ENCODE measurements at places on chromosomes 4 and X.
A peak's percentile ranks its signal among the peaks of the same experiment; 100 is the strongest.

- DNase-seq: peak; percentile 52
Observed at GRCh38 chr4:40321574-40322275, 13.4 kb upstream of the CHRNA9 start.

DNA sequence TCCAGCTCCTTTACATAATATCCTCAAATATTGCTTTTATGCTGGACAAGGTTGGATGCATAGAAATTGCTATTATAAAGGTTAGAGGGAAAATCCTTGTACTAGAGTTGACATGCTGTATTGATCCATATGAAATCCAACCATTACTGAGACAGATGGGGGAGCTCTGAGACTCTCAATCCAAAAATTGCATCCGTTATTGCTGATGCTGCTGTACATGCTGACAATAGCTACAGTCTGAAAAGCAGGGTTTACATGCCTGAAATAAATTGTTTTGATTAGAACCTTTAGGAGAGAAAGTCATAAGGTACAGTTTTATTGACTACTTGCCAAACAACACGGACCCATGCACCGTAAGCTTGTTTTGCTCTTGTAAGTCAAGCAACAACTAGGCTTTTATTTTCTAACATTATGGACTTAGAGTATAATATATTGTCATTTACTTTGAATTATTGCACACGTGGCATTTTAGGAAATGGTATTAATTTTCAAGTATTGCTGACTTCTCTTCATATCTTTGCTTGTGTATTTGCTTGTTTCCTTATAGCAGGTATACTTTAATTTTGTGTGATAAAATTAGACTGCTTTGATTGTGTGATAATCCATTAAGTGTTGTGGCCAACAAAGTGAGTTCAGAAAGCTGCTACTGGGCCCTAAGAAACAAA, 1365.2 kb downstream of the STIM2 start:
- DNase-seq: peak; percentile 5

DNA sequence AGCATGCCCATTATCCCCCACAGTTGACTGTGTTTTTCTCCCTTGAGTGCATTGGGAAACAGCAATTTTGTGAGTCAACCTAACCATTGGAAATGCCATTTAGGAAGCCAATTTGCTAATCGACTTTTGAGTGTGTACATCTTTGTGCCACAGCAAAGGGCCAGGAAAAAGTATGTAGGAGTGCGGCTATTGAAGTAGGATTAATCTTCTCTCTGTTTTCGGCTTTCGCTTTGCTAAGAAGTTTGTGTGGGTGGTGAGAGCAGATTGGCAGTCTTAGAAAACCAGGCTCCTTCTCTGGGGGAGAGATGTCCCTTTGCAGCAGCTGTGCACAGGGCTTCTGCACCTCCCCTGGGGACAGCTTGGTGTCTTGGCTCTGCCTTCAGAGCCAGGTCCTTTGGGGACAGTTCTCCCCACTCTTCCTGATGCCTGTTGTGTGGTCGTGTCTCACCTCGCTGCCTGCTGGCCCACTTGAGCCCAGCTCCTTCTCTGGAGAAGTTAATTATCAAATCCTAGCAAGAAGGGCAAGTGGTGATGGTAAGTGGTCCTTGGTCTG, 74.5 kb downstream of the GEMIN8 start:
- DNase-seq: no peak

DNA sequence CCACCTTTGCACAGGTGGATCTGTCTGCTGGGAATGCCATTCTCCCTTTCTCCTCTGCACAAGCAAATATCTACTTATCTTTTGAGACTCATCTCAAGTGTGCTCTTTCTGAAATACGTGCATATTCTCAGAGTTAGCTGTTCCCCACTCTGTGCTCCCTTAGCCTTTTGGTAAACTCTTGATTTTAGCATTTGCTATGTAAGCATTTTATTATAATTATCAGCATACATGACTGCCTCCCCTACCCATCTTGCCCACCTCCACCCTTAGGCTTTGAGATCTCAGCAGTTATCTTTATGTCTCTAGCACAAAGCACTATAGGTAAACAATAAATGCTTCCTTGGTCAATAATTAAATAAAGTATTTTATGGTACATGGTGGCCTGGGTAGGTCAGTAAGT, 11.5 kb downstream of the DRP2 start:
- DNase-seq: no peak

GRCh38 chr4:20646287-20646686, 54.0 kb upstream of the PACRGL start:
- DNase-seq: no peak

DNA sequence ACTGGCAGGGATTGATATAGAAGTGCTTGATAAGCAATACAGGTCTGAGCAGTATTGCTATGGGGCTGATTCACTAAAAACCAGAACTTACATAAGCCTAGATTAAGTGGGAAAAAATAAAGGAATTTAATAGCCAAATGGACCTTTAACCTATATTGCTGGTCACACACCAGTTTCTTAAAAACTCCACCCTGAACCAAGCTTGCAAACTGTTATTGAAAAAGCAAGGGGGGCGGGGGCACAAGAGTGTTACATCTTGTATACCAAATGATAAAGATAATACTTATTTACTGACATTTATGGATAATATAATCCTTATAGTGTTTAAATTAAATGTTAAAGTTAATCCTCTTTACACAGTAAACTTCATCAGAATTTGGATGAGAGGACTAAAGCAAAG, 40.3 kb upstream of the PITX2 start:
- no peak for DNase-seq

DNA sequence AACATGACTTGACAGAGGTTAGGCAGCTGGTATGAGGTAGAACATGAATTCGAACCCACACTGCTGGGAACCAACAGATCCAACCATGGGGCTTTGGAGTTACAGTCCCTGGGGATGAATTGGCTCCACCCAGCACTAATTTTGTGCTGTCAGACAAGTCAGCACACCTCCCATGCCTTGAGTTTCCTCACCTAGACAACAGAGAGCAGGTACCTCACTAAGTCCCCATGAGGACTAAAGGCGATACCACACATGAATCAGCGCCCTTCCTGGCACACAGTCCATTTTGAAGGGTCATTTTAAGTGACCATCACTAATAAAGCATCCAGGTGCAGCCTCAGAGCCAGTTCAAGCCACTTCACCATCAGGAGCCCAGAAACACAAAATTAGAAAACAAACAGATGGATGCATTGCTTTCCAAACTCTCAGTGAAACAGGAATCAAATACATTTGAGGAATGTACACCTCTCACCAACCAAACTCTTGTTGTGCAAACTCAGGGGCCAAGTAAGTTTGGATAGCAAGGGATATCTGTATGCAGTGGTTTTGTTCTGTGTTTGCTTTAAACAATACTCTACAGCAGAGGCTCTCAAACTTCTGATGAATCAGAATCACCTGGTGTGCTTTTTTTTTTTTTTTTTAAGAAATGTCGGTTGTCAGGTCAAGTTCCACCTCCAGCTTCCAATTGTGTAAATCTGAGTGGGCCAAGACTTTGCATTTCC, 10.1 kb downstream of the IDS start:
- peak; percentile 20 for DNase-seq

- no peak for DNase-seq
Observed at GRCh38 chr4:90027565-90027964, 99.6 kb upstream of the CCSER1 start.

DNA sequence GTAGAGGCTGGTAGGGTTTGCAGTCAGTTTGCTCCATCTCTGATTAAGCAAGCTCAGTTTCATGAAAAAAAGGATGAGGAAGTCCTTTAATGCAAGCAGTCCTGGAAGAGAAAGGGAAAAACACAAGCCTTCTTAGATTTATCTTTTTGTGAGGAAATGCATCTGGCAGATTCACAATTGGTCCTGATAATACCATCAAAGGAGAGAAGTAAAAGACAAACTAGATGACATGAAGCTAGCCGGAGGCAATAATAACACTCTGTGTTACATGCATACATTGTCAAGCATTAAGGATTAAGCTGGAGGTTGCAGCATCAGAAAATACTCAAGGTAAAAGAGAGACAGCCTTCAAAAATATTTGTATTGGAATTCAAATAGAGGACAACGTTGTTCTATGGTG, 356.0 kb upstream of the TEX13C start:
- DNase-seq: no peak

GRCh38 chrX:41912923-41913322, 10.4 kb downstream of the CASK start:
- DNase-seq: peak; percentile 12

DNA sequence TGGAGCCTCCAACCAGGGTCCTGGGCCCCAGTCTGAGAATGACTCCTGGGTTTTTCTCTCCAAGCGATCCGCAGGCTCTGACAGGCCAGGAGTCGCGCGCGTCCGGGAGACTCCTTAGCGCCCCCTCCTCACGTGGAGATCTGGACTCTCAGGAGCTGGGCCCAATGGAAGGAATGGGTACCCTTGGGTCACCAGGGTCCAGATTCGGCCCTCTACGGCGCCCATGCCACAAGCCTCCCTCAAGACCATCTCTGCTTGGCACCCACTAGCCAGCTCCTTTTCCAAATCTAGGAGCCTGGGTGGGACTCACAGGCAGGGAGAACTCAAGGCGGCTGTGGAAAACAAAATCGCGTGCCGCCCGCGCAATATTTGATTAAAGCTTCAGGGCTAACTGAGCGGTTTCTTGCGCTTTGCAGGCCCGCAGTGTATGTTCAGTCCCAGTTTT, 7.1 kb downstream of the HAND2 start:
- no peak for DNase-seq

DNA sequence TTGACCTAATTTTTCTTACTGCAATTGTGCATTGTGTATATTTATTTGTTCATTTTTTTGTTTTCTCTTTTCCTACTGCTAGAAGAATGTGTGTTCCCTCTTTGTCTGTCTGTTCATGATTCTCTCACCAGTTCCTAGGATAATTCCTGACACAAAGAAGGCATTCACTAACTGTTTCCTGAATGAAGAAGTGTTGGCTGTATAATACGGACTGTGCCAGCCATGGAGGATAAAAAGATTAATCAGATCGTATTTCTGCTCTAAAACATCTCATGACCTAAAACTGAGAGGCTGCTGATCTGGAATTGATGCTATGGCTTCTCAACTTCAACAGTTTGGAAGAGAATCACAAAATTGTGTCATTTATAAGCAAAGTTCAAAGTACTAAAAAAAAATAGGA, 563.1 kb upstream of the FRG1 start:
- no peak for DNase-seq

DNA sequence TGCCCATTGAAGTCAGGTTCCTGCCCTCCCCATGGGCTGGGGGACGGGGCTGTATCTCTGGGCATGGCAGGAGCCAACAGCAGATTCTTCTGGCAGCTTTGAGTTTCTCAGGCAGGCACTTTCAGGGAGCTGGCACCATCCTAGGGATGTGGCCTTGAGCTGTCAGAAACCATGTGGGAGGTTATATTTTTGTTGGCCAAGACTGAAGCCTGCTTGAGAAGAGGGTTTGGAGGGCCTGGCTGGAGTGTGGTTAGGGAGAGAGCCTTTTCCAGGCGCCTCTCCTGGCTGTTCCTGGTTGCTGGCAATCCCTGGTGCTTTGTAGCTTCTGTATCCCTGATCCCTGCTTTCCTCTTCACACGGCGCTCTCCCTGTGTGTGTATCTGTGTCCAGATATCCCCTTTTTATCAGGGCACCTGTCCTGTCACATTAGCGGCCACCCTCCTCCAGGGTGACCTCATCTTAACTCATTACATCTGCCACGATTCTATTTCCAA, 30.6 kb upstream of the SORCS2 start:
- DNase-seq: peak; percentile 12

- peak; percentile 76 for DNase-seq
Observed at GRCh38 chr4:75908555-75908954, 6.3 kb upstream of the PPEF2 start.

DNA sequence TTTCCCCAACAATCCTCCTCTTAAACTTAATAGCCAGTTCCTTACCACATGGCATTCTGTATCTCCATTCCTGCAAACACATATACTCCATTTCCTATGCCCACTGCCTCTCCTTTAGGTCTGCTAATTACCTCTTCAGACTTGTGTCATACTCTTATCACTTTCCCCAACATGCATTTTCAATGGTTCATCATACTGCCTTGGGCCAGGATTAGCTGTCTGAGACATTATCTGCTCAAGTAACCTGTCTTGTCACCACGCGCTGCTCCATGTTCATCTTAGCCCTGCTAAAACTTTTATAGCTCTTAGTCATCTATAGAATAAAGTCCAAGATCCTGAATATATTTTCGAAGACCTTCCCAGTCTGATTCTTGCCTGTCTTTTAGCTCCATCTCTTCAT, 224.1 kb upstream of the GK2 start:
- no peak for DNase-seq

- peak; percentile 28 for DNase-seq
Observed at GRCh38 chrX:12137951-12138360, 317 bp upstream of the FRMPD4 start.

- no peak for DNase-seq
Observed at GRCh38 chrX:110914281-110914680, 118.7 kb upstream of the CHRDL1 start.

GRCh38 chrX:42176789-42177188, 253.4 kb upstream of the CASK start:
- DNase-seq: no peak

DNA sequence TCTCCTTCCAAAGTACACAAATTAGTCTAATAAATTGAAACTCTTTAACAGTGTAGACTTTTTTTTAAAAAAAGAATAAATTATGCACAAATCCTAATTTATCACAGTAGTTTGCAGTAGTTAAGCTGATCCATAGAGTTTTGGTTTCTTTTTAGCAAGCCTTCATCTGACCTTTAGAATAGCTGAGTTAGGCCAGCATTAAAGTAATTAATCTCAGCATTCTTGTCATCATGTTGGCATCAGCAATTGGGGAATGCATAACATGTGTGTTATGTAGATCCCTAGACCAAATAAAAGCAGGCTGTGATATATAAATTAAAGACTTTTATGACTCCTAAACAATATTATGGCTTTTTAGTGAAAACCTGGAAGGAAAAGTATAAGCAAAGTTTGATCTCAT, 426.5 kb upstream of the PABPC4L start:
- DNase-seq: no peak

DNA sequence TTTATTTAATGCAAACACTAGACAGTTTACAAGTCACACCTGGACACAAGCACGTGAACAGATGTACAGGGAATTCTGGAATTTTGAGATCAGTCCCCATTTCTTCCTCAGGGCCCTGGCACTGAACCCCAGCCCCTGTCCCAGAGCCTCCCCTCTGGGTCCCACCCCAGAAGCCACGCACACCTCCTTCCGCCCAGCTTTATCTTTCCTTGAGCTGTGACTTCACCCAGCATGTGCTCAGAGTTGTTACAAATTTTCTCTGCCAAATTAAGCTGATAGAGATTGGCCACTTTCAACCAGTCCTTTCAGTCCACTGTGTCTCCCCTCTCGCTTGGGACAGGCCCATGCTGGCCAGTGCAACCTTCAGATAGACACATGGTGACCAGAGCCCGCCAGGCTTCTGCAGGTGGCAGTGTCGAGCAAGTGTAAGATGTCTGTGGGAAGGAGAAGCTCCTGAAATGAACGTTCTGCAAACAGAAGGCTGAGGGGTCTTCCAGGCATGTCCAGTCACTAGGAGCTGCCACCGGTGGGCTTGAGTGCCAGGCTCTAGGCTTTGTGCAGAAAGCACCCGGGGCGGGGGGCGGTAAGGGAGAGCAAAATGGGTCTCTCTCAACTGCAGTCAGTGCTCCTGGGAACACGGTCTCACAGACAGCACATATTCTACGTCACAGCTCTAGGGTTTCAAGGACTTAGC, 73.3 kb downstream of the MTMR1 start:
- no peak for DNase-seq

Measured in LHCN-M2 (cell line).